ENCODE measurements at places on chromosomes 4 and X.

DNA sequence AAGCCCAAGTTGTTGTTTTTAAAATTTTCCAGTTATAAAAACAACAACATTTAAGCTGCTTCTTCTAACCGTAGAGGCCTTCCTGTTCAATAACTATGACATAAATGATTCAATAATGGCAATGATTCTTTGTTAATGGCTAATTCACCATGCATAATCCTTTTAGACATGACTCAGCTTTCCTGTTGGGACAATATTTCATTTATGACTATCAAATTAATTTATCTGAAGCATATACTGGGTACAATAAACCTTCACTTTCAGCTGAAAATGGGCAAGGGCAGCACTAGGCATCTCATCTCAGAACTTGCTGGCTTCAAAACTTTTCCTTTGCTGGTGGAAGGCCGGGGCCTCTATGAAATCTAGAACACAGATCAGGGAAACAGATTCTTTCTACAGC is 38.9 kb downstream of the TBC1D9 start:
- DNase-seq = no peak

DNA sequence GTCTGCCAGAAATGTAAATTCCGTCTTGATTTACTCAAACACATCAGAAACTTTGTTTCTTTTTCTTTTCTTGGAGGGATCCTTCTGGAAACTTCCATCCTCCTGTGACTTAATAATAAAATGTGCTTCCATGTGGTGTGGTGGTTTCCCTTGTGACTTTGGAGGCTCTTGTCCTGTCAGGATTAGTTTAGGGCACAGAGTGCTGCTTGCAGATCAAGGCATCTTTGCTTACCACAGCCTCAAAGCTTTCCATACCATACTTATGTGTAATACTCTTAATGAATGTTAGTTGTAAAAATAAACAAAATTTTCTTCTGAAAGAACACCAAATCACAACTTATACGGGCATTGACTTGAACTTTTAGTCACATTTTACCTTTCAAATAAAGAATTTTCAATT is 27.4 kb downstream of the GBA3 start:
- no peak for DNase-seq

DNA sequence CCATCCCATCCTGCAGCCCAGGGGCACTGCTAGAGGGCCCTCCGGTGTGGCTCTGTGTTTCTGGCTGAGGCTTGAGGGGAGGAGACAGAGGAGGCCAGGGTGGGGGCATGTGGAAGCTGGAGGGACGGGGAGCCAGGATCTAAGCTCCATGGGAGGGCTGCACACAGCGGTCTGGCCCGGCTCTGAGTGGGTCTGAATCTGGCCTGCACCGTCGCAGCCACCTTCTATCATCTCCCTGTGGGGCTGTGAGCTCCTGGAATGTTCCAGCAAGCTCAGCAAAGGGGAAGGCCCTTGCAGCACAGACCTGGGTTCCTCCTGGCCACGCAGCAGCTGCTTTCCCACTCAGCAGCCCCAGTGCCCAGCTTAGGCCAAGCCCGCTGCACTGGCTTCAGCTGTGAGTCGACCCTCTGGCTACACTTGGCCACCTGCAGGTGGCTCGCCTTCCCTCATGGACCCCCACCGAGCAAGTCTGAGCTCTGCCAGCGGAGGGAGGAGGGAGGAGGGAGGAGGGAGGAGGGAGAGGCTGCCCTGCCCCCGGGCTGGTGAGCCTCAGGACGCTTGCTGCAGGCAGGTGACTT is 5.3 kb downstream of the NKX1-1 start:
- DNase-seq = no peak

DNA sequence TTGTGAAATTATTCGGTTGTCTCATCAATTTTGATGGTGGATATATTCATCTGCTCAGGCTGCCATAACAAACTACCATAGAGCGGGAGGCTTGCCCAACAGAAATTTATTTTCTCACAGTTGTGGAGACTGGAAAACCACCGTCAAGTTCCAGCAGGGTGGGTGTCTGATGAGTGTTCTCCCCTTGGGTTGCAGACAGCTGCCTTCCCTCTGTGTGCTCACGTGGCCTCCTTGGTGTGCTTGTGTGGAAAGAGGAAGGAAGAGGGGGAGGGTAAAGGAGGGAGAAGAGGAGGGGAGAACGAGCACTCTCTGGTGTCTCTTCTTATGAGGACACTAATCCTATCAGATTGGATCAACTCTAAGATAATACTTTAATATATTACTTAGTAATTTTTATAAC is 123.8 kb upstream of the TEX13D start:
- DNase-seq = no peak

DNA sequence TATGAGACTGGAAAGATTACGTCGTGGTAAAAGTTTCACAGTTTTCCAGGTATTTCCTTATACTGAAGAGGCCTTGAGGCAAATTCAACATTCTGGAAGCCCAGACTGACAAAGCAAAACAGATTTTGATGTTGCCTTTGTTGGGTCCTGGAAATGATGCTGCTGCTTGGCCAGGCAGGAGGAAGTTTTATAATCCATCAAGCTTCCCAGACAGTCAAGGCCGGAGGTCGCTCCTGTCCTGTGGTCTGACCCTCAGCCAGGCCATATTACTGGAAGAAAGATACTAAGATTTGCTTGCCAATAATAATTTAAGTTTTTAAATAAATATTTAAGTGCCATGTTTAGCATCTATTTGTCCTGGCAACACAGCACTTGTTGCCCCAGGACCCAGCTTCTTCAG is 63.4 kb downstream of the TAPT1 start:
- no peak for DNase-seq

DNA sequence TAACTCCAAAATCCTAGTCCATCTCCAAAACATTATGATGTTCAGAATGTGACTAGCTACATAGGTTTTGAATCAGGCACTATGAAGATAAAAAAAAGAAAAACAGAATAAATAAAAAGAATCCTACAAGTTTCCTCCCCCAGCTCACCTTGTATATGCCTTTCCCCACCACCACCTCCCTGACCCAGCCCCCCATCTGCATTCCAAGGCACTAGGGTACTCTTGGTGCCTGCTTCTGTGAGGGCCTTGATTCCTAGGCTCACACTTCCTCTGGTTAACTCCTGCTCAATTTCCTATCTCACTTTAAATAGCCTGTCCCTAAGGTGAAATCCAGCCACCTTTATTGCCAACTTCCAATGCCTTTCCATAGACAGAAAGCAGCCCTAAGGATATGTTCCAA is 178.7 kb upstream of the ATOH1 start:
- no peak for DNase-seq

DNA sequence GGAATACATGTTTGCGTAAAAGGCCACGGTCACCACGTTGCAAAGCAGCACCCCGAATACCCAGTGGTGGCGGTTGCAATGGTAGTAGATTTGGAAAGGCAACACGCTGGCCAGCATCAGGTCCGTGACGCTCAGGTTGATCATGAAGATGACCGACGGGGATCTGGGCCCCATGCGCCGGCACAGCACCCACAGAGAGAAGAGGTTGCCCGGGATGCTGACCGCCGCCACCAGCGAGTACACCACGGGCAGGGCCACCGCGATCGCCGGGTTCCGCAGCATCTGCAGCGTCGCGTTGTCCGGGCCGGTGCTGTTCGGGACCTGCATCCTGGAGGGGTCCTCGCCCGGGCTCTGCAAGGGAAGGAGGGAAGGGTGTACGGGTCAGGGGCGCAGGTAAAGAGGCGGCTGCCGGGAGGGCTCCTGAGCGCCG is 13.5 kb upstream of the ASMTL start:
- no peak for DNase-seq

GRCh38 chr4:151992332-151993154 is 231.7 kb upstream of the GATB start:
- no peak for DNase-seq

- no peak for DNase-seq
Measured at GRCh38 chr4:165359506-165359905, 19.3 kb upstream of the CPE start.

DNA sequence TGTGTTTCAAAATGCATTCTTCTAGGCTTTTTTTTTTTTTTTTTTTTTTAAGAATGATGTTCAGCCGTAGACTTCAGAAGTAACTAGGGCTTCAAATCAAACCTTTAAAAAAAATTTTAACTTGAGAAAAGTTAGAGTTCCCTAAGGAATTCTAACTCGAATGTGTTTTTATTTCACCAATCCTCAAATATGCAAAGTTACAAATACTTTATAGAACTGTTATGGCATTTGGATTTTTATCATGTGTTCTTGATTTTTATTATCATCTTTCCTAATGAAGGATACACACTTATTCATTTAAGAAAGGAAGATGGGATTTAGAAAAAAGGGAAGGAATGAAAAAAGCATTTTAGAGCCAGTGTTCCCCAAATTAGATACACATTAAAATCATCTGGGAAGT is 200.6 kb upstream of the LDB2 start:
- no peak for DNase-seq

- DNase-seq = no peak
Measured at GRCh38 chr4:15955670-15956069, 7.3 kb downstream of the FGFBP2 start.

- no peak for DNase-seq
Measured at GRCh38 chr4:145207934-145208333, 27.5 kb upstream of the OTUD4 start.

GRCh38 chr4:25103418-25103817 is 56.8 kb downstream of the SEPSECS start:
- no peak for DNase-seq

GRCh38 chr4:156228676-156229075 is 275.0 kb upstream of the CTSO start:
- no peak for DNase-seq

DNA sequence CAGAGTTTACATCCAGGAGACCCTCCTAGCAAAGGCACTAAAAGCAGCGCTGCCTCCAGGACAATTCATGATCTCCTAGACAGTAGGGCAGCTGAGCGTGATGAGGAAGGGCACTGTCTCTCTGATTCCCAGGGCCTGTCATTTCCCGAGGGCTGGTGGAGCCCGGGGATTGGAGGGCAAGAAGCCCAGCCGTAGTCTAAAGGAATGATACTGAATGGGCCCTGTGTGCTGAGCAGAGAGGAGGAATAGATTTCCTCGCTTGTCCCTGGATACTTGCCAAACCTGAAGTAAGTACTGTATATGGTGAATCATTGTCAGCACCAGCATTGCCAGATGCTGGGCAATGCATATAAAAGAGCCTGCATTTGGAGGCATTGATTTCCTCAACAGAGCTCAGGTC is 88.0 kb upstream of the SLITRK2 start:
- no peak for DNase-seq

GRCh38 chr4:70991596-70991995 is 1.9 kb upstream of the DCK start:
- no peak for DNase-seq

DNA sequence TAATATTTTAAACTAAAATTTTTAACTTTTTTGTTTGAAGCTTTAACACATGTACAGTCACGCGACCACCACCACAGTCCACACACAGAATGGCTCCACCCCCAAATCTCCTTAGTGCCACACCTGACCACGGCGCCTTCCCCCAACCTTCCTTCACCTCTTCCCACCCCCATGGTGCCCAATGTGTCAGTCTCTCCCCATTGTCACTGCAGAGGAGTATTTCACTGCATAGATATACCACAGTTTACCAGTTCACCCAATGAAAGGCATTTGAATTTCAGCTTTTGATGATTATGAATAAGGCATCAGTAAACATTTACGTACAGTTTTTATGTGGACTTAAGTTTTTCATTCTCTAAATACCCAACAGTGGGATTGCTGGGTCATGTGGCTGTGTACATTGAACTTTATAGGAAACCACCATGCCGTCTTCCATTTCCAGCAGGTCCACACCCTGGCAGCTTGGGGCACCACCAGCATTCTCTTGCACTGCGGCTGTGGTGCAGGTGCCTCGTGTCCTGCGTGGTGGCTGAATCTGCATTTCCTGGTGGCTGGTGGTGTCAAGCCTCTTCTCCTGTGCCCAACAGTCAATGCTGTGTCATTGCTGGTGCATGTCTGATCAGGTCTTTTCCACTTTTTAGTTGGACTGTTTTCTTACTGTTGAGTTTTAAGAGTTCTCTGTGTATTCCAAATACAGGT is 49.0 kb downstream of the CPLX1 start:
- no peak for DNase-seq

GRCh38 chr4:186918466-186918865 is 194.8 kb upstream of the FAT1 start:
- DNase-seq = no peak

GRCh38 chr4:94525993-94526728 is 74.4 kb downstream of the PDLIM5 start:
- DNase-seq = no peak

- DNase-seq = no peak
Measured at GRCh38 chr4:155392481-155393184, 15.9 kb upstream of the MAP9 start.

DNA sequence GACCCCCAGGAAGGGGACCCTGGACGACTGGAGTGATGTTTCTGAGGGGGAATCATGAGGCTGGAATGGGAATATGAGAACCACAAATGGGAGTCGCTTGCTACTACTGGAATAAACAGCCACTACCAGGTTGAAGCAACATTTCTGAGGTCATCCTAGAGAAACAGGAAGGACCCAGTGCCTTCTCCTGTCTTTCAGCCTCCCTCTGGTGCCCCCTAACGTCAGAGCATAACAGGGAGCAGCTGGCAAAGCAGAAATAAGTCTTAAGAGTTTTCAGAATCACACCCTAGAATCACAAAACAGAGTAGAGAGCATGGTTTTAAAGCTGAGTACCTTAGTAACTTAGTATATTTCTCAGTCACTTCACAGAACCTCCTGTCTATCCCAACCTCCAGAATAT is 347.8 kb upstream of the PITX2 start:
- DNase-seq = no peak

DNA sequence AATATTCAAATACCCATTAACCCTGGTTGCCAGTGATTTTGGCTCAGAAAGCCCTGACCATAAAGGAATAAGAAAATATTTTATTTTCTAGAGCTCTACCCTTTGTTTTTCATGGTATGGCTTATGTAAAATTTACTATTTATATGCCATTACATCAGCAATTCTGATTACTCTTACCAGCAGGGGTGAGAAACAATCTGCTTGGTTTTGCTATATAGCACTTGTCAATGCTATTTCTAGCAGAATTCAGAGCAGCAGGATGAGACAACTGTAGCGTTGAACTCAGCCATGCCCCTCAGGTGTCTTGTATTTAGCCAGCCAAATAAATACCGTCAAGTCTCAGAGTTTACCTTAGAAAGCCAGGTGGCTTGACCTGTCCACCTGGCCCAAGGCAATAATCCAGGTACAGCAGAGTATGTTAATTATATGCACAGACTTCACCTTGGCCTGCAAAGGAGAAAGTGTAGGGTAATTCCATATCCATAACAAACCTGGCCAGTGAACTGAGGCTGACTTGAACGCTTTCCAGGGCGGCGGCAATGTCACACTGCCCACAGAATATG is 1303.5 kb downstream of the RAPGEF2 start:
- no peak for DNase-seq

GRCh38 chr4:37745946-37746345 is 59.8 kb upstream of the RELL1 start:
- no peak for DNase-seq

- no peak for DNase-seq
Measured at GRCh38 chr4:141302924-141303323, 82.2 kb downstream of the ZNF330 start.

DNA sequence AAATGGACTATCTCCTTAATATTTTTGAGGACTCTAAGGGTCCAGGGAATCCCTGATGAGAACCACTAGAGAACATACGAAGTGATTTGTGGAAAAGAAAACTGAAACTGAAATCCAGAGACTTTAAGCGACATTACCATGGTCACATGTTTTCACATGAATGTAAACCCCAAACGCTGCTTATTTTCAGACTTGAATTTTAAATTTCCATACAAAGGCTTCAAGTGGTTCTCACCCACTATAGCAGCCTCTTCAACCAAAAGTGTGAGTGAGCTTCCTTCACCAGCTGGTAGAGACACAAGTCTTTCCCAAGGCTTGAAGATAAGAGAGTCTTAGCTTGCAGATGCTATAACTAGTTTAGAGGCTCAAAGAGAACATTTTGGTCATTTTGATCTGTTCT is 232.7 kb downstream of the MGST2 start:
- DNase-seq = no peak

Data from hematopoietic multipotent progenitor cell treated with erythropoietin and hydrocortisone succinate and interleukin-3 and kit ligand, for 15 days (in vitro differentiated cells).